T follicular helper cell (primary cell): ENCODE measurements at places on chromosomes 1 and 21.

GRCh38 chr21:36613059-36613458 lies 85.9 kb upstream of the SIM2 start:
- DNase-seq: no peak

- no peak for DNase-seq
These were observed 39.4 kb downstream of the RUSC1 start for GRCh38 chr1:155360051-155360450.

DNA sequence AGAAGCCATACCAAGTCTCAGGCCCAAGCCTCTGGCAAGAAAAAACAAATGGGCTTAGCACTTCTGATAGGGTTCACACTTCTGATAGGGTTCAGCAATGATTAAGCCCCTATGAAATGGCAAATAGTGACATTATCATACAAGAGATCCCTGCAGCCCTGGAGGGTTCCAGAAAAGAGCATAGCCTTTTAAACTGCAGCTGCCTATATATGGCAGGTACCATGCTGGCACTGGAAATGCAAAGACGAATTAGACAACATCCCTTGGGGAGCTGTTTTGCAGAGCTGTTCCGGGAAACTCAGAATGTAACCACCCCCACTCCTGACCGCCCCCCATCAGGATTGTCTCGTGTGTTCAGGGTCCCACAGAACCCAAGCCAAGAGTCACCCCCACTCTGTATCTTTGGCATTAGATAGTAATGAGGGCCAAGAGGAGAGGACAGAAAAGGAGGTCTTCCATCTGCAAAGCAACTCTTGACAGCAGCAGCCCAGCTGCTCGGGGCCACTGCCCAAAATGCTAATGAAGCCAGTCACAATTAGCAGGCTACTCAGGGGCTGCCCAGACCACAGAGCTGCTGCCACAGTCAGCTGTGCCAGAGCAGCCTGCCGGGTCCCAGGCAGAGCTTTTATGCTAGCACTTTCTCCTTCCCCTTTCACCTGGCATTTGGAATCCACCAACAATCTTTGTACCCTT lies 50.9 kb downstream of the ITPKB start:
- DNase-seq: no peak

- DNase-seq: no peak
These were observed 113.4 kb downstream of the DHRS3 start for GRCh38 chr1:12504601-12505000.

DNA sequence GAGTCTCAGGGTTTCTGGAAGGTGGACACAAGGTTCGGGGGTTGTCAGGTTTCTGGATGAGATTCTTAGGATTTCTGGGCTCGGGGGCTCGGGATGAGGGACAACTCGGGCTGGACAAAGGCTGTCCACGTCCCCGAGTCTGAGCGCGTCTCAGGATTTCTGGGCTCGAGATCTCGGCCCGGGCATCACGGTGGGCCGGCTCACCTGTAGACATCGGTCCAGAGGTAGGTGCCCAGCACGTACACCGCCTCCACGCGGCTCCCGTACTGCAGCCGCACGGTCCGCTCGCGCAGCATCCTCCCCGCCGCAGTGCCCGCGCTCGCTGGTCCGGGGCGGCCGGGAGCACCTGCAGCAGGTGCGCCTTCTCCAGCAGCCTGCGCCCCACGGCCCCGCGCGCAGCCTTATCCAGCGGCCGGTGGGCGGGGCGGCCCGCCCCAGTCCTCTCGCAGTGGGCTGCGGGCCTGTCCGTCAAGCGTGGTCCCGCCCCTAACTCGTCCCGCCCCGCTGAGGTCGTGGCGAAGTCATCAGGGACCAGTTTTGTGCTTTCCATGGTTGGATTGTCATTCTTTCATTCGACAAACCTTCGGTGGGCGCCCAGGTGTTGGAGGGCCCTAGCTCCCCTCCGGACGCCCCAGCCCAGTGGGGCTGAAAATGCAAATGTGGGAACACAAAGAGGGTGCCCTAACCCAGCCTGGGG lies at the start of gene PADI2:
TSS of gene PADI2 (minus strand) at position 376 of the 697 bp plus-strand sequence. CDS start at position 296, 80 bp downstream.
- DNase-seq: peak; percentile 22
